Activated naive CD4-positive, alpha-beta T cell treated with anti-CD3 and anti-CD28 coated beads, Interleukin-2, amount 50 U/mL, for 16 hours (primary cell): ENCODE measurements at places on chromosomes 2 and 18.
A peak's percentile ranks its signal among the peaks of the same experiment; 100 is the strongest.

DNA sequence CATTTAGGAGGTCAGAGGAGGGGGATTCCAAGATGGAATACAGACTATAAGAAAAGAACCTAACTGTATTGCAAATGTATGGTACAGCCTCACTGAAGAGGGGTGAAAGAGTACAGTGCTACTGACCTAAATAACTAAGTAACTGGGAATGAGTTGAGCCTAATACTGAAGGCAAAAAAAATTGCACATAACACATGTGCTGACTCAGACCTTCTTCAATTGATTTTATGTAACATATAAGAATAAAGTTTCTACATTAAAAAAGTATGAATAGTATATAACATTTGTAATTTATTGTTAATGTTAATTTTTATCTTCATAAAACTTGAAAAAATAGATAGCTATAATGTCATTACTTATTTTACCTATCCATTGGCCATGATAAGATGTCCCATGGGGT lies 41.7 kb downstream of the MALT1 start:
- DNase-seq = no peak

GRCh38 chr18:68713131-68713530 lies 1.8 kb downstream of the TMX3 start:
- no peak for DNase-seq

GRCh38 chr18:13244135-13244534 lies 25.6 kb downstream of the LDLRAD4 start:
- no peak for DNase-seq

DNA sequence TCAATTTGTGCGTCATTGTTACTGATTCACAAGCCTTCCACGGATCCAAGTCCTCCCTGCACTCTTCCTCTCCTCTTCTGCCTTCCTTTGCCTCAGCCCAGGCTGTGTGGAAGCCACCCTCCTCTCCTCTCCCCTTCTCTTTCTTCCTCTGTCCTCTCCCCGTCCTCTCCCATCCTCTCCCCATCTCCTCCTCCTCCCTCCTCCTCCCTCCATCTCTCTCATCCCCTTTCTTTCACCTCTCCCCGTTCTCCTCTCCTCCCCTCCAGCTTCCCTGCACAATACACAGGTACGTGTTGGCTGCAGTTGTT lies 183.5 kb downstream of the SEPTIN10 start:
- DNase-seq = no peak

GRCh38 chr2:58073008-58073407 lies 26.4 kb downstream of the VRK2 start:
- no peak for DNase-seq

GRCh38 chr2:85245891-85246290 lies 81.9 kb downstream of the TGOLN2 start:
- no peak for DNase-seq

DNA sequence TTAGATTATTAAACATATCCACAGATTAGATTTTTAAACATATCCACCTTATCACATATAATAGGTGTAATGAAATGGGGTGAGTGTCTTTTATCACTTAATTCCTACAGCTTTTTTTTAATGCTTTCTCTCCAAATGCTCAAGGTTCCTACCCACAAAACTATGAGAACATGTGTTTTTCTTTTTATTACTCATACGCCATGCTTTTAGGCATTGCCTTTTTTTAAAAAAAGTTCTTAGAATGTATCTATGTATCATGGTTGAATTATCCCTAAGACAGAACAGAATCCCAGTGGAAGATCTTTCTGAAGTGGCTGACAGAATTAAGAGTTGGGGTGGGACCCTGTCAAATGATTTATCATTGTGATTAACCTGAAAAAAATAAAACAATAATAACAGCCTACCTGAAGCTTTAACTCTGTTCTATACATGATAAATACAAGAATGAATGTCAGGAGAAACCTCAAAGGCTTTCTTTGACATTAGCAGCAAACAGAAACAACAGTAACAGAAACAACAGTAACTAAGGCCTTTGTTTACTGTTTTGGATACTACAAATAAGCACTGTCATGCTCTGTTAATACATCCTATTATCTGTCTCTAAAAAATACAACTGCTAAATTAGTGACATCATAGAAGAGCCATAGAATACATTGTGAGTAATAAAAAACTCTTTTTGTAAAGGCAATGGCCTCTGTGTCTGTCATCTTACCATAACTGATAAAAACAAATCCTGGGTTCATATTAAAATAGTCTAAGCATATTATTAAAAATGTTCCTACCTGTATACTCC lies 4.1 kb upstream of the ZNF397 start:
- DNase-seq = no peak

DNA sequence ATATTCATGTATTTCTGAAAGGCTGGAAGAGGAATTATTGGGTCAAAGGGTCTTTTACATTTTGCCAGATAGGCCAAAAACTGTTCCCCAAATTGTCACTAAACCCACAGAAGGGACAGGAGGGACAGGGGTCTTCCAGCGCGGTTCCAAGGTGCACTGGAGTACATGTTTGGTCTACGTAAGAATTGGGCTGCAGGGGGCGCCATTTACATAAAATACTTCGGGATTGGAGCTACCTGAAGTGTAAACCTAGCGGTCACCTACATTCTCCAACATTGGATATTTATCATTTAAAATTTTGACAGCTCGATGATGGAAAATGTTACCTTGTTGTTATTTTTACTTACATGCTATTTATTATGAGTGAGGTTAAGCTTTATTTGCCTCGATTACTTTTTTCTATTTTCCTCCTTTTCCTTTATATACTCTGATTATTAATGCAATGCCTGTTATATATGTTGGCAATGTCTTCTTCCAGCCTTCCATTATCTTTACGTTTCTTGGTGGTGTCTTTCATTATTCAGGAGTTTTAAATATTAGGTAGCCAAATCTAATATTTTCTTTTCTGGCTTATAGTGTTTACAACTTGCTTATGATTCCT lies 43.0 kb upstream of the RAB6C start:
- peak; percentile 51 for DNase-seq

DNA sequence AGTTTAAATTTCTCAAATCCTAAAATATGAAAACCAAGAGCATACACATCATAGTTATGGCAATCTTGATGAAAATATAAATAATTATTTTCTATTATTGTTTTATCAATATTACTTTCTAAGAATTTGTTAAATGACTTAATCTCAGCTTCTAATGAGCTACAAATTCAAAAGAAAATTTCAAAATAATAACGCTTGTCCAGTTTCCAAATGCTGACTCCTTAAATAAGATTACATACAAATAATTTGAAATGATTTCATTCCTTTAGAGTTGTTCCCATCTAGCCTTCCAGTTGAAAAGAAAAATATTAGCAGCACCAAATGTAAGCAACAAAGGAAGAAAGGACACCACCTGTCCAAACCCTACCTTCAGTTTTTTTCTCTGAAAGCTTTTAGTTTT lies 82.4 kb upstream of the COL5A2 start:
- DNase-seq = no peak

GRCh38 chr18:69978732-69979715 lies 31.4 kb upstream of the CD226 start:
- no peak for DNase-seq

GRCh38 chr2:196079052-196079451 lies 10.4 kb upstream of the DNAH7 start:
- no peak for DNase-seq

DNA sequence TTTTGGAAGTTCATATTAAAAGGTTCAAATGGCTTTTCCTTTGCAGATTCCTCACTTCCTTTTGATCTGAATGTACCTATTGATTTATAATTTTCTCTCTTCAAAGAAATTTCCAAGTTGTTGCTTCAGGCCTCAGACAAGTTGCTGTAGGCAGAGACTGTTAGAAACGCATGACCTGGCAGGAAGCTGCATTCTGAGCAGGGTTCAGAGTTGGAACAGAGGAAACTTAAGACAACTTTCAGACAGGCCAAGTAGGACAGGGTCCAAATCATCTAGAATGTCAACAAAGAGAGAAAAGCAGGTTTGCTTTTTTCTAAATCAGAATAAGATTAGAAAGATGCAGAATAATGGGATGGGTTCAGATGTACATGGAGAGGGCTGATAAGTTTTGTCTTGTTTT lies 416.3 kb downstream of the LRP1B start:
- no peak for DNase-seq

DNA sequence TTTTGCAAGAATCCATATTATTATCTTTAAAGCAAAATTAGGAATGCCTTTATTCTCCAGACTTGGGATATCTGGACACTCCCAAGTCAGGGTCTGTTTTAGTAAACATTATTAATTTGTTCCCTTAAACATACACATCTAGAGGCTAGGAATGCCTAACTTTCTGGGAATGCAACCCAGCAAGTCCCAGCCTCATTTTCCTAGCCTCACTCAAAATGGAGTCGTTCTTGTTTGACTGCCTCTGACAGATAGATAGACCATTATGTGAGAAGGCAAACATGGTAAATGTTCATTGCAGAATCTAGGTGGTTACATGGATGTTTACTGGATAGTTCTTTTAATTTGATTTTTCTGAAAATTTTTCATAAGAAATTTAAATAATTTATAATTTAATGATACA lies 270.1 kb upstream of the STON1 start:
- no peak for DNase-seq

- no peak for DNase-seq
Observed at GRCh38 chr2:8538931-8539621, 142.8 kb upstream of the ID2 start.

- no peak for DNase-seq
Observed at GRCh38 chr2:241224018-241224850, 35.8 kb downstream of the ANO7 start.

DNA sequence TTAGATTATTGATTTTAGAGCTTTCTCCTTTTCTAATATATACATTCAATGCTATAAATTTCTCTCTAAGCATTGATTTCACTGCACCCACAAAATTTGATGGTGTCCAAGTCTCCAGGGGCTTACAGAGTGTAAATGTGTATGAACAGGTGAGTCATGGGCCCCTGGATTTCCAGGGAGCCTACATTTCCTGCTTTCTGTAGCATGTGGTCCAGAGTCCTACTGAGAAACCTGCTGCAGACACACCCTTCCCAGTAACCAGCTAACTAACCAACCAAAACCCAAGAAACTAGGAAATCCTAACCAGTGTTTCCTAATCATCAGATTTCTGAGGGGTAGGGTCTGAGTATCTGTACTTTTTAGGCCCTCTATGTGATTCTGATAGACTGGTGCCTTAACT lies 39.5 kb upstream of the TANC1 start:
- DNase-seq = no peak

DNA sequence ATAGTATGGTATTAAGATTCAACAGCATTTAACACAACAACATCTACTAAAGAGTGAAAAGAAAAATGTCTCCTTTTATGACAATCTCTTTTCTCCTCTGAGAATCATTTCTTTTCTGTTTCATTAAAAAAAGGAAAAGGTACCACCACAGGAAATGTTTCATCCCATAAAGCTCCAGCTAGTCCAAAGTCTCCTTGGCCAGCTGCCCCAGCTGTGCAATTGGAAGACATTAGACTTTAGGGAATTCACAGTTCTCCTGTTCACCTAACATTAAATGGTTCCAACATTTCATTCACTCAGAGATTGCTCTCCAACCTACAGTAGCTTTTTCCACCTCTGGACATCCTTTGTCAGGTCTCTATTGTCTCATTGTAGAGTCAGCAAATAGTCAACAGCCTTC lies 78.7 kb upstream of the YPEL5 start:
- DNase-seq = no peak

GRCh38 chr2:131426727-131427126 lies 49.2 kb upstream of the TUBA3D start:
- DNase-seq = no peak

DNA sequence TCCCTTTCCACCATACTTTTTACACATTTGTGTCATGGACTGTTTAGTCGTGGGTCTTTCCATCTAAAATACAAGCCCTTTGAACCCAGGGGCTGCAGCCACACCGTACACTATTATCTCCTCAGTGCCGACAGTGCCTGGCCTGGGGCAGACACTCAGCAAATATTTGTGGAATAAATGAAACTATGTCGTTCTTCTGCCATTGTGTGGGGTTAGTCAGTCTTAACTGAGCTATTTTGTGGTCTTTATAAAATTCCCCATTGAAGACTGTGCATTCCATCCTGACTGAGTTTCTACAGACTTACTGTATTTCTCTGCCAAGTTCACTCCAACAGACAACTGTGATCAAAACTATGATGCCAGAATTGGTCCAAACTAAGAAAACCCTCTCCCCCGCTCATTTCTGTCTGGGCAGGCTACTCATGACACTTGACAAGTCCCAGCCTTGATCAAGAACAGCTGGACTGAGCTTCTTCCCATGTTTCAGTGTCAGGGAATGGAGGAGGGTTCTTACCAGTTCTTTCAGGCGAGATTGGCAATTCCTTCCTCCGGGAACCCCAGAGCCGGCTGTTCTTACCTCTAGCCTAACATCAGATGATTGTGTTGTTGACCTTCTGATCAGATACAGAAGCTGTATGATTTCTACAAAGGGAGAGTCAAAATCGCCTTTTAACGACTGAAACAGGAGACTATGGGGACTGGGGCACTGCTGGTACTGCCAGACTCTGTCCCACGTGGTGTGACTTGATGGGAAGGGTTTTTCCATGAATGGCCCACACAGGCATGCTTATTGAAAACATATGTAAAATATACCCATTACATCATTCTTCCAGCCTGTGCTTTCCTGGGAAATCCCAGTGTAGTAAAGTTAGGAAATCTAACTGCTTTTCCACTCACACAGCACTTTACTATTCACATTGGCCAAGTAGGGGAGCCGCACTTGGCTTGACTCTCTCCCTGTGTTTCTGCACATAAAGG lies 77.4 kb upstream of the NPAS2 start:
- DNase-seq = no peak

GRCh38 chr2:234754126-234754525 lies 197.7 kb upstream of the SH3BP4 start:
- DNase-seq = no peak

DNA sequence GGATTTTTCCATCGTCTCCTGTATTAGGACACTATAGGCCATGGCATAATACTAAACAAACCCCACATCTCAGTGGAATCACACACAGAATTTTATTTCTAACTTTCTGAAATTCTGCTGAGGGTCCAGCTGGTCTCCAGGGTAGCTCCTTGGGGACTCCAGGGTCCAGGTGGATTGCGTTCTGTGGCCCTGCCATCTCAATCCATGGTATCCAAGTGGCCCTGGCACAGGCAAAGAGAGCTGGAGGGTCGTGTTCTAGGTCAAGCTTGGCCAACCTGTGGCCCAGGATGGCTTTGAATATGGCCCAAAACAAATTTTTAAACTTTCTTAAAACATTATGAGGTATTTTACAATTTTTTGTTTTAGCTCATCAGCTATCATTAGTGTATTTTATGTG lies 134.6 kb downstream of the CTIF start:
- DNase-seq = no peak

DNA sequence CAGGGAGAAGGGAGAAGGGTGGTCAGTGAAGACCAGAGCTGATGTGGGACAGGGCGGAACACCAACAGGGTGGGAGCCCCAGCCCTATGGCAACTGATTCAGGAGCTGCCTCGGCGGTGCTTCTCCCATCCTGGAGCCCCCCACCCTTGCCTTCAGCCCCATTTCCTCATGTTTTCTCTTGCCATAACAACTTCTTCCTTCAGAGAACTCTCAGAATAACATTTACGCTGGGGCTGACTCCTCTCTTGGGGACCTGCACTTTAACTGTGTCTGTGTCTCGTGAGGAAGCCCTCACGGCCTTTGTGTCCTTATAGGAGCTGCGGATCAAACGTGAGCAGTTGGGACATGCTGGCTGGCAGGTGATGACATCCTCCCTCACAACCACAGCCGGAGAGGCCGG lies 116.4 kb upstream of the SNTG2 start:
- DNase-seq = no peak

- peak; percentile 6 for DNase-seq
Observed at GRCh38 chr2:95277246-95277906, 3.1 kb downstream of the PROM2 start.

GRCh38 chr2:95206096-95206495 lies 1.2 kb upstream of the ZNF892 start:
- no peak for DNase-seq
